ENCODE measurements at places on chromosomes 4 and X.

- DNase-seq = no peak
Observed at GRCh38 chr4:108377021-108377420, 208.3 kb upstream of the LEF1 start.

DNA sequence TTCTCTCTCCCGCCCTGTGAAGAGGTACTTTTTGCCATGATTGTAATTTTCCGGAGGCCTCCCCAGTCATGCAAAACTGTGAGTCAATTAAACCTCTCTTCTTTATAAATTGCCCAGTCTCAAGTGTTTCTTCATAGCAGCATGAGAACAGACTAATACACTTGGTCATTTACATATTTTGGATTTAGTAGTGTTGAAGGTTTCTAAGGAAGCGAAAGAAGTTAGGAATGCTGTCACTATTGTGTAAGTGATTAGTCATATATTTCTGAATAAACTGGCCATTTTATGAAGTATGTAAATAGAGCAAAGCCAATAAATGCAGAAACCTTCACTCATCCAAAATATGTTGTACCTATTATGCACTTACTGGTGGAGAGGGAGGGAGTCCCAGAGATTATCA, 34.4 kb upstream of the GK2 start:
- no peak for DNase-seq

DNA sequence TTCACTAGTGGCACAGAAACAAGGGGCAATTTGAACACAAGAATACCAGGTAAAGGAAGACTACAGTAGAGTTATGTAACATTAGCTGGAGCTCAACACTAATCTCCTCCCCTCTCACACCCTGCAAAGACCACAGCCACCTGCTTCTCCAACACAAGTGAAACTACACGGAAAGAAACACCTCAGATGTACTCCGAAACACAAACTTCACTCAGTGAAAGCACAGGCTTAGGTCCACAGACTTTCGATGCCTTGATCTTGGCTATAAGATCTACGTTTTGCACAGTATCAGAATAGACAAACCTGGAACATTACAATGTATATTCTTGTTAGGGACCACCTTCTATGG, 7.6 kb downstream of the ACSL1 start:
- DNase-seq = no peak

GRCh38 chr4:56958111-56958517, 19.3 kb downstream of the NOA1 start:
- DNase-seq = no peak

- peak; percentile 21 for DNase-seq
Observed at GRCh38 chr4:168540086-168540485, 43.2 kb downstream of the PALLD start.

DNA sequence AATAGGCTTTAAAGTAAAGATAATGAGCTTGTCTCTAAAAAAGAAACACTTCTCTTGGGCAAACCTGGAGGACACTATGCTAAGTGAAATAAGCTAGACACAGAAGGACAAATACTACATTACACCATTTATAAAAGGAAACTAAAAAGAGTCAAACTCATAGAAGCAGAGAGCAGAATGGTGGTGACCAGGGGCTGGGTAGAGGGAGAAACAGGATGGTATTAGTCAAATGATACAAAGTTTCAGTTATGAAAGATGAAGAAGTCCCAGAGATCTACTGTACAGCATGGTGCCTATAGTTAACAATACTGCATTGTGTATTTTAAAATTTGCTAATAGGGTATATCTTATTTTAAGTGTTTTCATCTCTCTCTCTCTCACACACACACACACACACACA, 28.5 kb downstream of the ACSL4 start:
- no peak for DNase-seq

DNA sequence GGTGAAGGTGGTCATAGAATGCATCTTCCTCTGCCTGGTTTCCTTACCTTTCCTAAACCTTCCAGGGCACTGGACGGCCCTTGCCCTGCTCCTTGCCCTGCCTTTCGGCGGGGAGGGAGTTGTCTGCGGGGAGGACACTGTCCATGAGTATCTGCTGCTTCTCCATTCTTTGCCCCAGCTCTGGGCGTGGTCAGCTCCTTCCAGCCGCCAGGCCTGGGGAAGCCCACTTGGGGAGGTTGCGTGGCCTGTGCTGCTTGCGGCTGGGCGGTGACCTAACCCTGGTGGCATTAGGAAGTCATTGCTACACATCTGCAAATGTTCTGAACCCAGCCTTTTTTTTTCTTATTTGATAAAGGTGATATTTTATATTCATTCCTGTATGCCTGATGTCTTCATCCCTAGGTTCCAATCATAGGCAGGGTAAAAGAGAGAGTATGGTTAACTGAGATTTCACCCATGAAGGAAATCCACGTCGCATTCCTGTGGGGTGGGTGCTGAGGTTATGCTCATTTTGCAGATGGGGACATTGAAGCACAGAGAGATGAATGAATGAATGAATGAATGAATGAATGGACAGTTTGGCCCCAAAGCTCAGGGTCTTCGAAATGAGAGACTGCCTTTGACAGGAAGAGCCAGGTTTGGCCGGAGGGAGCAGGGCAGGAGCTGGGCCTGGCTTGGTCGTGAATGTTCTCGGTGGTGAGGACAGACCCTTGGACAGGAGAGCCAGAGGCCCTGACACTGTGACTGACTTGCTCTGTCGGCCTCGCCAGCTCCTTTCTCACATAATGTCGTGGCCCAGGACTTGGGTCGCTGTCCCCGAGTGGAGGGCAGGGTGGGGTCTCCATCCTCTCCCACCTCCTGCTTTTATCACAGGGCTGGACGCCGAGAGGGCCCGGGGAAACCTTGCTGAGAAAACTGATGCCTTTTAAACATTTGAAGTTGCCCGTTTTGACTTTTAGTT, 57.8 kb upstream of the GPR78 start:
- no peak for DNase-seq

- DNase-seq = no peak
Observed at GRCh38 chr4:66640233-66640990, 904.9 kb downstream of the CENPC start.

All from stimulated activated CD4-positive, alpha-beta T cell treated with anti-CD3 and anti-CD28 coated beads, Interleukin-1b, Interleukin-23, amount 100 ng/mL, for 48 hours (primary cell).